ENCODE measurements at places on chromosomes 4 and X.

- DNase-seq = peak; percentile 73
Observed at GRCh38 chr4:83043801-83044407, 8.9 kb downstream of the COPS4 start.

- DNase-seq = peak; percentile 40
Observed at GRCh38 chr4:6668391-6668790, 25.3 kb upstream of the S100P start.

DNA sequence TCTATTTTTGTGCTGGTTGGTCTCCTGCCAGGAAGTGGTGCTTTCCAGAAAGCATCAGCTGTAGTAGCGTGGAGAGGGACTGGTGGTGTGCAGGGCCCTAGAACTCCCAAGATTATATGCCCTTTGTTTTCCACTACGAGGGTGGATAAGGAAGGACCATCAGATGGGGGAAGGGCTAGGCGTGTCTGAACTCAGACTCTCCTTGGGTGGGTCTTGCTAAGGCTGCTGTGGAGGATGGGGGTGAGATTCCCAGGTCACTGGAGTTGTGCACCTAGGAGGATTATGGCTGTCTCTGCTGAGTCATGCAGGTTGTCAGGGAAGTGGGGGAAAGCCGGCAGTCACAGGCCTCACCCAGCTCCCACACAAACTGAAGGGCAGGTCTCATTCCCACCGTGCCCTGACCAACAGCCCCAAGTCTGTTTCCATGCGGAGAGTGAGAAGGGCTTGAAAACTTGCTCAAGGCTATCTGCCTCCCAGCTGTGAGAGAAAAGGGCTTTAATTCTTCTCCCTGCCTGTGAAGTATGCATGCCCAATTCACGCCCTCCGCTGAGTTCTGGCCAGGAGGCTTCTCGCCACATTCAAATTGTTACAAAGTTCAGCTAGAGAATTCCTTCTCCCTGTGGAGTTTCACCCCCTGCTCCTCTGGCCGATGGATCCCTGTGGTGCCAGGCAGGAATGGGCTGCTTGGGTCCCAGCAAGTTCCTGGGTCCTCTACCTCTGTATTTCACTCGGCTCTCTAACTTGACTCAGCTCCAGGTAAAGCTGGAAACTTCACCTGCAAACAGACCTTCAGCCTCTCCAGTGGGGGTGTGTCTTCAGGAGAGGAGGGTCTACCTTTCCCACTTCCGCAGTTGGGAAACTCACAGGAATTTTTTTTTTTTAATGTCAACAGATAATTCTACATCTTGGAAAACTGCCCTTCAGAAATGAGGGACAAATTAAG, 7.7 kb upstream of the CSTF2 start:
- no peak for DNase-seq

DNA sequence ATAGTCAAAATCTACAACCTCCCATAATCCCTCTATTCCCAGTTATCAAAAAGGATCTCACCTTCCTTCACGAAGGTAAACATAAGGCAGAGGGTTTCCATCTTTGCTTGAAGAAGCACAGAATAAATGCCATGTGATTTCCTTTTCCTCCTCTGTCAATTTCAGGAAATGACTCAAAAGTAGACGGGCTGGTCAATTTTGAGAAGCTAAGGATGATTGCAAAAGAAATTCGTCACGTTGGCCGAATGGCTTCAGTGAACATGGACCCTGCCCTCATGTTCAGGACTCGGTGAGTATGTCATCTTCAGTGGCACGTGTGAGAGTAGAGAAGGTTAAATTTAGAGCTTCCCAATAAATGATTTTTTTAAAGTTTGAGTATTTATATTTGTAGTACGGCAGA, 240.2 kb downstream of the RAPGEF2 start:
- no peak for DNase-seq

GRCh38 chr4:93657527-93657926, 171.0 kb upstream of the ATOH1 start:
- no peak for DNase-seq

DNA sequence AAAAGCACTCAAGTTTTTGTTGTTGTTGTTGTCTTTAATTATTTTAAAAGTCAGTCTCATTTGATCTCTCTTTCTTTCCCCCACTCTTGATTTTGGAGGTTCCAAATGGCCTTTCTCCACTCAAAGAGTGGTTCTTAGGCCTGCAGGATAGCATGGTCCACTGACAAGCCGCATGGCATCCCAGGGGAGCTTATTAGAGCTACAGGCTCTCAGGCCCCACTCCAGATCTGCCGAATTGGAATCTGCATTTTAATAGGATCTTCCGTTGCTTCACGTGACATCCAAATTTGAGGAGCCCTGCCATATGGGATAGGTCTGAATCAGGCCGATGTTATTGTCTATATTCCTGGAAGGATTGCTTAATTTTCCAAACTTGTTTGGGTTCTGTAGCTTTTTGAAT, 72.1 kb downstream of the CPE start:
- no peak for DNase-seq

DNA sequence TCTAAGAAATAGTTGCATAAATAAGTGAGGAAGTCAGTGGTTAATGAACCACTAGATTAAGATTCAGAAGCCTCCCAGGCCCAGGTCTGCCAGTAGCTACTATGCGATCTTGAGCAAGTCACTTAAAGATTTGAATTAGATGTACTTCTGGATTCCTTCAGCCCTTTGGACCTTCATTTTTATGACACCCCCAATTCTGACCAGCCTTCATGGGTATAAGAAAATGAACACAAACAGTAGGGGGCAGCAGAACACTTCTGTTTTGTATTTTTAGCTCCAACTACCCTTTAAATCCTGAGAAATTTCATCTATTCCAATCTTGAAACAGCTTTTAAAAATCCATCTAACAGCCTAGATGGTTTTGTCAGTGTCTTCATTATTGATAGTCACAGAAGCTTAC, 19.0 kb downstream of the TMEM47 start:
- DNase-seq = peak; percentile 70

DNA sequence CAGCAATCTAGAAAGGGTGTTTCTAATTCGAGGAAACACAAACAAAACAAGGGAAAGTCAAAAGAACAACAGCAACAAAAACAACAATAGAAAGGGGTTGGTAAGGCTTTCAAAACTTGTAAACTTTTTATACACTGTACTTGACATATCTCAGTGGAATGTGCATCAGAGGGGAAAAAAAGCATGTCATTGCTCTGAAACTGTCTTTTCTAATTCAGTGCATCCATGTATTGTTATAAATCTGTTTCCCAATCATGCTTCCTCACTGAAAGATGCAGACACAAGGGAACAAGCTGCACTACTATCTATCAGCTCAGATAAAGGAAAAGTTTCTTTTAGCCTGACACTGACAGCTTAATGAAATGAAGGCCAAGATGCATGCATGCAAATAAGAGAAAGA, 44.2 kb upstream of the PCDH18 start:
- peak; percentile 57 for DNase-seq

- DNase-seq = no peak
Observed at GRCh38 chr4:123092586-123092985, 170.2 kb upstream of the NUDT6 start.

DNA sequence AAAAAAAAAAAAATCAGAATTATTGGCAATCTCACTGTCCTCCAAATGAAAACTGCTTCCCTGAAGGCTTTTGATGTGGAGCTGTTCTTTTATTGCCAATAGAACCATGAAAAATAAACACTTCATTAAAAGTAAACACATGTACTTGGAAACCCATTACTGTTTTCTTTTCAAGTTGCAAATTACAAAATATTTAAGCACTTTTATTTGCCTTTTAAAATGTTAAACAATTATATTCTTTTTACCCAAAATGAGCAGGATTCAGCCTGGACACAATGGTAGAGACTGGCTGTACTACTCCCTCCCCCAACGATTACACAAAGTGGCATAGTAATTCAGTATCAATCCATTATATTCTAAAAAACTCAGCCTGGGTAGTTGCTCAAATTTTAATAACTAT, 60.9 kb downstream of the SH2D1A start:
- no peak for DNase-seq

DNA sequence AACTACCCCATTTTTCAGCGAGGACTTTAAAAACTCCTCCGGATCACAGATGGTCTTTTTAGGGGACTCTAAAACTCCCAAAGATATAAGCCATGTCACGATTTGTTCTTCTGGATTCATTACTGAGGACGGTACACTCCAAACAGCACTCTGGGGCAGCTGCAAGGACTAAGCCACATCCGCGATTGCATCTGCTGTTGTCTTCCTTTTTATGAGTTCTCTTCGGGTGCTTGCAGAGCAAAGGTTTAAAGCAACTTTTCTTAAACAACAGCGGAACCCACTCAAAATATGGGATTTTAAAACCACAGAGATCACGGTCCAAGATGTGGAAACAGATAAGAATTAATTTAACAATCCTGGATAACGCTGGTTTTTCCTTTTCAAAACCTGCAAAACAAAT, at the start of gene ARHGEF6:
TSS of gene ARHGEF6 (minus strand) at position 170 of the 400 bp plus-strand sequence. CDS start at position 120, 50 bp downstream.
- no peak for DNase-seq

DNA sequence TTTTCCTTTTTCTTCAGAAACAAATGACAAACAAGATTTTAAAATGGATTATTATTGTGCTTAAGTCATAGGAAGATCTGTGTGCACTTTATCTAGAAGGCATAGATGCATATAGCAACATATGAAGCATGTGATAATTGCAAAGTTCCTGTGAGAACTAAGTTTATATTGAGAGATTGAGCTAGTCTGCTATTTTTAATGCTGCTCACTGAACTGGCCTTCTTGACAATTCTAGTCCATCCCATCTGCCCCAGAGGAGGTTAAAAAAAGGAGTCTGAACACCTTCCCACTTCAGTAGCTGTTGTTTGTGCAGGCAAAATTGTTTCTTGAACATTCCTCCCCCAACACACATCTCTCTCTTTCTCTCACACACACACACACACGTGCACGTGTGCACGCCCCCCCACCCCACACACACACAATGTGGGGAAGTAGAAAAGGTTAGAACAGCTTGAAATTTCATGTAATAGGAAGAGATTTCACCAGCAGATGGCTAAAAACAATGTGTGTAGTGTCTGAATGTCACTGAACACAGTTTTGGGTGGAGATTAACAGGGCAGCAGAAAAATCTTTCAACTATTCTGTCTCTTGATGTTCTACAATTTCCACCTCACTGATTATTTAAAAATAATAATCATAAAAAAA, 108.0 kb downstream of the GPM6A start:
- no peak for DNase-seq

DNA sequence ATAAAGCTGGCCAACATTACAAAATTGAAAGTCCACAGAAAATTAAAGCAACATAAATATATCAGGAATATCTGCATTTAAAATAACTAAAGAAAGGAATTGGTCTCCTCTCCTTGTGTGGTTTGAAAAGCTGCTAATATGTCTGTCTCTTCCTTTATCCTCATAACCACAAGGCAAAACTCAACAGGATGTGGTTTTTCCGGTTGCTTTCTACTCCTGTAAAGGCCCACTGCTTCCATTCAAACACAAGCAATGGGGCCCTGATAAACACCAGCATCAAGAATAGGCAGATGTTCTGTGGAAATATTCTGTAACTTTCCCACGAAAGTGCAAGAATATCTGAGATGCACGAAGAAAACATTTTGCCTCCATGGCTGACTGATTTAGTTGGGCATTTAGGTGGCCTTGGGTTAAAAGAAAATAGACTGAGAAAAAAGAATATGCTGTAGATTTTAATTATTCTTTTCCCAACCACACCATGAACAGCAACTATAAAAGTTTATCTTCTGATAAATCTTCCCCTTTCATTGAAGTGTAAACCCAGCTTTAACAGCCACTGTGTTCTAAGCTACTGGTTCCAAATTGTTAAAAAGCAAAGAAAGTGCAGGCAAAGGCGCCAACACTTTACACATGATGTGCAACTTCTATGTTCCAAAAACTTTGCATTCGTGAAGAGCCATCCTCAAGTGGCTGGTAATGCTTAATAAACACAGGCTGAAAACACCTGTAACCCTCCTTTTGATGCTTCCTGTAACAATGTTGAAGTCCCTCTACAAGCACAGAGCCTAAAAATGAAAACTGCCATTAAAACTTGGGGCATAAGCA, 50.5 kb upstream of the NDST3 start:
- no peak for DNase-seq

- no peak for DNase-seq
Observed at GRCh38 chr4:3654036-3654807, 112.0 kb upstream of the ADRA2C start.

DNA sequence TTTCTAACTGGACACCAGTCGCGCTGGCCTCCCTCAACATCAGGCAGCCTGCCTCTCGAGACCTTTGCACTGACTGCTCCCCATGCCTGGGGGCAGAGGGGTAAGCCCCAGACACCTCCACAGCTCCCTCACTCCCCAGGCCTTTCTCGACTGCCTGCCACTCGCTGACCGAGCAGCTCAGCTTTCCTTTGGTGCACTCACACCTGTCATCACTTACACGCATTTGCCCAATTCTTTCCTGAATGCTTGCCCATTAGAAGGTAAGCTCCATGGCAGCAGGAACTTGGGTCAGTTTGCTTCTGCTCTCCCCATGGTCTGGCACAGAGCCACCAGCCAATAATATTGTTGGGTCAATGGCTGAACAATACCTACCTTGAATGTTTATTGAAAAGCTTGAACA, 32.2 kb upstream of the PROM1 start:
- no peak for DNase-seq

GRCh38 chrX:132837126-132837525, 121.3 kb downstream of the HS6ST2 start:
- no peak for DNase-seq

- no peak for DNase-seq
Observed at GRCh38 chr4:84634961-84635360, 52.0 kb downstream of the CDS1 start.

GRCh38 chrX:138897621-138898492, 186.3 kb upstream of the FGF13 start:
- no peak for DNase-seq

DNA sequence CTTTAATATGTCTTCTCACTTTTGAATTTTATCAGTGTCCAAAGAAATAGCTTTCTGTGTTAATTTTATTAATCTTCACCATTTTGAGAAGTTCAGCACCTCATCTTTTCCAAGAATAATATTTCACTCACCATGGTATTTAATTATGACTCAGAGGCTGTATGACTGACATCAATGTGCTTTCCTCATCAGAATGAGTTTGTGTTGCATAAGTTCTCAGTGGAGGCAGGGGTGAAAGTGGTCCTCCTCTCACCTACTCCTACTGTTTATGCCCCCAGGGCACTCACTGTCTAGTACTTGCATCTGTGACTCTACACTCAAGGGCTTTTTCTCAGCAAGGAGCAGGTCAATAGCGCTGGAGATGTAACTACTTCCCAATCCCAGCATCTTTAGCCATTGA, 905.3 kb upstream of the INTU start:
- DNase-seq = peak; percentile 47

DNA sequence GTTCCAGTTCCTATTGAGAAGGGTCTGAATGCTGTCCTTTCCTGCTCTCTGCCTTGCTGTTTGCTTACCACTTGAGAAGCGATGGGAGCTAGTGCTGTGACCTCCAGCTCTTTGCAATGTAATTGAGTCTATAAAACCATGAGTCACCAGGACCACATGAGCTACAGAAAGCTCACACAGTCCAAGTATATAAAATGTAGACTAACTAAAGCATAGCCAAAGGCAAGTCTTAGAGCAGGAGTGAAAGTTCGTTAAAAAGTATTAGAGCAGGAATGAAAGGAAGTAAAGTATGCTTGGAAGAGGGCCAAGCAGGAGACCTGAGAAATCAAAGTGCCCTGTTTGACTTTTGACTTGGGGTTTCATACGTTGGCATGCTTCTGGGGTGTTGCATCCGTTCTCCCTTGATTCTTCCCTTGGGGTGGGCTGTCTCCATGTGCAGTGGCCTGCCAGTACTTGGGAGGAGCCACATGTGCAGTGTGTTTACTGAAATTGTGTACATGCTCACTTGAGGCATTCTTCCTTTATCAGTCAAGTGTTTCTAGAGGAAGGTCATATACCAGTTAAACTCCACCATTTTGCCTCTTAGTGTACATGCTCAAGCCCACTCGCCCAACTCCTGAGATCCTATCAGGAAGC, 71.3 kb upstream of the KIT start:
- peak; percentile 45 for DNase-seq
